ENCODE measurements at places on chromosomes 6 and 20. TPM values are rescaled to one million over a fixed set of nuclear protein-coding genes. Genes with fewer than 3 reads are reported as not detected.
A peak's percentile ranks its signal among the peaks of the same experiment; 100 is the strongest.

GRCh38 chr6:161011492-161012480 lies 20.2 kb downstream of the MAP3K4 start:
- no peak for DNase-seq

DNA sequence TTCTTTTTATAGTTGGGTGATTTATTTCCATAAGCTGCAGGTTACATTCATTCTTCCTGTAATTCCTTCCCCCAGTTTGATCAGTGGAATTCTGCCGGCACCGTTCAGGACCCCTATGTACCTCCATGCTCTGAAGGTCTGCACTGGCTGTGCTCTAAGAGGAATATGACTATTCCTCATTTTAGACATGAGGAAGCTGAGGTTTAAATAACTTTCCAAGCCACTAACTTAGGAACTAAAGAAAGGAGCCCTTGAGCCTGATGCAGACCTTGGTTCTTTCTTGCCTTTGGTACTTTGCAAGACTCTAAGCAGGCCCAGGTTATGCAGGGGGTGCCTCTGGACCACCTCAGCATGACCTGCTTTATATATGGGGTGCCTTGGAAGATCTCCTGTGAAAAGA lies 318.5 kb downstream of the QKI start:
- DNase-seq = no peak

- no peak for DNase-seq
These were observed 4.3 kb downstream of the ZBTB46 start for GRCh38 chr20:63826753-63827152.

GRCh38 chr6:158611541-158612370 lies 32.8 kb downstream of the DYNLT1 start:
- no peak for DNase-seq

- no peak for DNase-seq
These were observed 42.6 kb upstream of the NFATC2 start for GRCh38 chr20:51585148-51585547.

GRCh38 chr6:170067923-170068360 lies 222.9 kb downstream of the DLL1 start:
- no peak for DNase-seq

DNA sequence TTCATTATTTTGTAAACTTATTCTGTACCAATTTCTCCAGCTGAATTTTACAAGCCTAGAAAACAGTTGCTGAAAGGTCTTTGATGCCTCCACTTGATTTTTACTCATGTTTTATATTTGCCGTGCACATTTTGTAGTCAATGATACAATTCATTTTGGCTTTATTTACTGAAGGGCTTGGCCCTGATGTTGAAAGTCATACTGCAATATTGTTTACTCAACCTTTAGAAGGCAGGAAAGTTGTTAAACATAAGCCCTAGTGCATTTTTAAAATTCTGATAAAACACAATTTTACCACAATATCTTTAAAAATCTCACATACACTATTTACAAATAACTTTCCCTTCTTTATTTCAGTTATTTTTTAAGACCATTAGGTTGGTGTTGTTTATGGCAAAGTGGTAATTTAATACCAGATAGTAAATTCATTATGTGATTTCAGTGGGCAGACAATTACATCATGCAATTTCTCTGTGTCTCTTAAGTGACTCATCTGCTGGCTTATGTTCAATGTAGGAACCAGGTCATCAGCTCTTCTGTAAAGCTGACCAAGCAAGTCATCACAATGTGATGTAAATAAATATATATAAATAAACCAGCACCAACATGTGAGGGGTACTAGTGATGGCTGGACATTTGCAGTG lies 121.1 kb upstream of the SLC35B3 start:
- peak; percentile 0 for DNase-seq

DNA sequence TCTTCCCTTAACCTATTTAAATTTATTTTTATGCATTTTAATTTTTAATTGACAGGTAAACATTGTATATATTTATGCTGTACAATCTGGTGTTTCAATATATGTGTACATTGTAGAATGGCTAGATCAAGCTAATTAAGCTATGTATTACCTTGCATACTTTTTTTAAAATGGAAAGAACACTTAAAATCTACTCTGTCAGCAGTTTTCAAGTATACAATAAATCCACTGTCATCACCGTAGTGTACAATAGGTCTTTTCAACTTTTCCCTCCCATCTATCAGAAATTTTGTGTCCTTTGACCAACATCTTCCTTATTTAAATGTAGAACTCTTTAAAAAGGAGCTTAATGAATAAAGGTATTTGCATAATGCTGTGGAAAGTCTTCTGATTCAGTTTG lies 27.6 kb downstream of the RPS12 start:
- DNase-seq = no peak

DNA sequence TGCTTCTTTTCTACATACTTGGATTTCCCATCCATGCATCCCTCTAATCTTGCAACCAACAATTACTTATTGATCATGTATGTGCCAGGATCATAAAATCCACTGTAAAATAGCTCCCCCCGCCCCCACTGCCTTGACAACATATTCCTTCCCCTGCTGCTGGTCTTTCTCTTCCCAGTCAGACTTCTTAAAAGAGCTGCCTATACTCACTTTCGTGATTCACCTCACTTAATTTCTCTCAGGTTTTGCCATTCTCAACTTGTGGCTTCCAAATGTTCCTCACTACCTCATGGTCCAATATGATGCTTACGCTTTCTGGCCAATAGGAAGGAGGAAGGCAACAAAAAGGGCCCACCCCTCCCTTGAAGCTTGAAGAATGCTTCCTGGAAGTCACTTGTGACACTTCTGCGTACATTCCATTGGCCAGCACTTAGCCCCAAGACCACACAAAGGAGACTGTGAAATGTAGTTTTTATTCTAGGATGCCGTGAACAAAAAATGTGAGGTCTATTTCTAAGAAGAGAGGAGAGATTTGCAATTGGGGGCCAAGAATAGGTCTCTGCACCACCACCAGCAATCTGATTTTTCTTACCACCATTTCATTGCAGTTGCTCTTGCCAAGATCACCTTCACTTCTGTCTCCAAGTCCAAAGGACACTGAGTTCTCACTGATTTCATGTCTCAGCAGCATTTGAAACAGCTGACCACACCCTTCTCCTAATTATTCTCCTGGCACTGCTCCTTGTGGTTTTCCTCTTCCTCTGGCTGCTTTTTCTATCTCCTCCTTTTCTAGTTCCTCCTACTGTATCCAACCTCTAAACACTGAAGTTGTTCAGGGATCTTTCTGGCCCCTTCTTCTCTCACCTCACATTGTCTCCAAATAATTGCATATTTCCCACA lies 30.8 kb downstream of the CD164 start:
- no peak for DNase-seq

DNA sequence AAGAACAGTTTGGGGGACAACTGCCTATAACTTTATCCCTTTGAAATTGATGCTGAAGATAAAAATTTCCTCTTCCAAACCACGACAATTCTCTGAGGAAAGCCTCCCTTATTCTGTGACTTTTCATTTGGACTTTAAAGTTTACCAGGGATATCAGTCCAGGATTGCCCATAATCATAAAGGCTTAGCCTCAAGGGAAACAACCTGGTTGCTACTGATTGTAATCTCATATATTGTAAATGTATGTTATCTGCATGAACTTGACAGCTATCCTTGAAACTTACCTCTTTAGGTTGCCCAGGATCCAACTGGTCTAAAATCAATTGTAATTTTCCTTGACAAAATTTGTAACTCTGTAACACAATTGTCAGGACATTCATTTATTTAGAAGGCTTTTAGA lies 23.8 kb downstream of the TBC1D32 start:
- no peak for DNase-seq

DNA sequence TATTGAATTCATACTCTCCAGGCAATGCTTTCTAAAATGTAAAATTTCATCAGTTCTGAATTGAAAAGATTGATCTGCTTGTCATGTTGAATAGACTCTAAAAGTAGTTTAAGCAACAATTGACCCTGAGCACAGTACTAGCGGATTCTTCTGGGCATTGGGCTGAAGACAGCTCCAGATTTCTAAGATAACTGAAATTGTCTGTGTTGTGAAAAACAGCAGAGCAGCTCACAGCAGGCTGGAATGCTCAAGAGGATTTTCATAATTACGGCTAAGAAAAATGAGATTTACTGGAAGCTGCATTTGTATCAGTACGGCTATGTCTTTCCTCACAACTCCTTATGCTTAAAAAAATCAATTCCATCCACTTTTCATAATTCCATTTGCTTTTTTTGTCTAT lies 373.7 kb downstream of the HACE1 start:
- DNase-seq = no peak

DNA sequence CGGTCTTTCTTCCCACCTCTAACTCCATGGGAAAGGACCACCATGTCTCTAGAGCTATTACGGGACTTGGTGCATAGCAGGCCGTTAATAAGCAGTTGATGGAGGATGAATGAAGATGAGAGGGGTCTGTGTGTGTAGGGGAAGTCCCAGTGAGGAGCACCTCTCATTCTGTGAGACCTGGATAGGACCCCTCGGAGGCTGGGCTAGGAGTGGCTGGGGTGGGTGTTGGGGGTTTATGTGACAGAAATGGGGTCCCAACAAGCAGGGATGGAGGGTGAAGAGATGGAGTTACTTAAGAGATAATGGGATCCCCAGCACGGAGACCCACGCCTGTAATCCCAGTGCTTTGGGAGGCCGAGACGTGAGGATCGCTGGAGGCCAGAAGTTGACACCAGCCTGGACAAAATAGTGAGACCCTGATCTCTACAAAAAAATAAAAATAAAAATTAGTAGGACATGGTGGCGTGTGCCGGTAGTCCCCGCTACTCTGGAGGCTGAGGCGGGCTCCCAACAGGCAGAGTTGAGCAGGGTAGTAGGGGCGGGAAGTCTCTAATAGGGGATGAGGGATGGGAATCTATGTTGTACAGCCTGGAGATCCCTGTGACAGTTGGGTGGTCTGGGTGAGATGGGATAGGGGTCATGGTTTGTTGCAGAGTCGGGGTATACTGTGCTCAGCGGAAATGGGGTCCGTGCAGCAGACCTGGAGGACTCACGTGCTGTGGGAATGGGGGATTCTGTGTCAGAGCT lies 677 bp upstream of the ZNF341 start:
- DNase-seq = no peak

DNA sequence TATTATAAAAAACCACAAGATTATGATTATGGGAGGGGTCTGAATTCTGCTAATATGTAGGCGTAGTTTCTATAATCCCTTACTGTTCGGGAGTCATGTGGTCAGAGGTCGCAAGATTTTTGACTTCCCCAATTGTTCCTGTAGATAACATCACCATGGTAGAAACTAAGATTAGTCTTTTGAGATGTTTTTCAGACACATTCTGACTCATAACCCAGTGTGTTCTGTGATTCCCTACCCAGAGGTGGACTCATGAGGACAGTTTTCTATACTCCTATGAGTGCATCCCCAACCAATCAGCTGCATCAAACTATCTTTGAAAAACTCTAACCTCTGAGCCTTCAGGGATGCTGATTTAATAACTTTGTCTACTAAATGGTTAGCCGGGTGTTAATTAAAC lies 175.5 kb downstream of the RFPL4B start:
- DNase-seq = no peak

Gene CPNE5
- 5.0 TPM for total RNA-seq

Gene BFSP1
- total RNA-seq = 2.0 TPM

Gene KCNS1
- total RNA-seq = under 0.01 TPM

Gene GLP1R
- total RNA-seq = not detected

Gene PAK5
- under 0.01 TPM for total RNA-seq

Gene GCNT2
- total RNA-seq = 57.8 TPM

Gene STK38
- total RNA-seq = 10.5 TPM

Gene TRIM10
- not detected for total RNA-seq

Gene NUDT3
- 25.0 TPM for total RNA-seq

Gene MAN1A1
- total RNA-seq = 43.6 TPM

Gene RAE1
- total RNA-seq = 22.6 TPM

Gene PYGB
- 81.9 TPM for total RNA-seq

Gene C6orf15
- not detected for total RNA-seq

Data from dermis microvascular lymphatic vessel endothelial cell (primary cell).